ENCODE measurements at places on chromosomes 16 and 17.

- DNase-seq, result no peak
Measured at GRCh38 chr17:32917842-32918241, 10.1 kb upstream of the TMEM98 start.

GRCh38 chr16:67014634-67015312 lies 14.2 kb upstream of the CBFB start:
- no peak for DNase-seq

DNA sequence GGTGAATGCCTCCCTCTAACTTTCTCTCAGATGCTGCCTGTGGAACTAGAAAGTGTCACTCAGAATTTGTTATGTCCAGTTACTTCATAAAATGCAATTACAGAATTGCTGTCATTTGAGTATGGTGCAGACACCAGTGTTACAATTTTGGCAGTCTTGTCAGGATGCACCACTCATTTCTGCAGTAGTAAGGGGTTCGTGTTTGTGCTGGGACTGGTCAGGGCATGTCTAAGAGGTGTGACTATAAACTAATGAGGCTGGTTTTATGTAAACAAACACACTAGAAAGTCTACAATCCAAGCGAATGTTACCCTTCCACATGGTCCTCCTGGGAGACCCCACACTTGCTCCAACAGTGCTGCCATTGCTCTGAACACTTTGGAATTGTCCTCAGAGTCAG lies 206.2 kb downstream of the ANKFN1 start:
- no peak for DNase-seq

DNA sequence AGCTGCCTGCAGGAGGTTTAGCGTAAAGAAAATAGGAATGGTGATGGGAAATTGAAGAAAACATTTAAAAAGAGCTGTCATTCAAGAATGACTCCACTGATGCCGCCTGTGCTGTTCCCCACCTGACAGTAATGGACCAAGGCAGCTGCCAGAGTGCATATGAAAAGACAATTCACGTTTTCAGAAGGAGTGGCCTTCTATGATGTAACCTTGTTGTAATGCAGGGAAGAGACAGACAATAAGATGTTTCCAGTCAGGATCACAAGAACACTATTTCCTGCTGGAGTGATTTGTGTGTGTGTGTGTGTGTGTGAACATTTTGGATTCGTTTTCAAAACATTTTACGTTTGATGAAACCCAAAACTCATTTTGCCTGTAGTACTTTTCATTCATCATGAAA lies 203.7 kb downstream of the LGALS9B start:
- DNase-seq, result no peak

DNA sequence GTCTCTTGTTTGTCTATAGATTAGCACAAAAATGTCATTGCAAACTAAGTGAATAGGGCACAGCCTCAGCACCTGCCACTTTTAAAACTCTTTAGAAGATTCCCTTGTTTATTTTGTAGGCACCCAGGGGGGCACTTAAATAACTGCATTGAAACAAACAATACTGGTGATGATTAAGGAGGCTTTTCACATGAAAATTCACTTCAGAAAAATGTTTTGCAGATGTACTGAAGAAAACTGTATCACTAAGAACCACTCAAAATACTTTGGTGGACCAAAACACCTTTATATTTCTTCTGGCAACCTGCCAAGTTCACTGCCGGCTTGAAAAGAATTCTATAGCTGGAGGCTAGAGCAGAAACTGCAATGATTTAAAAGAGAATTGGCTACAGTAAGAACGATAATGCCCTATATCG lies 281.5 kb downstream of the TOX3 start:
- peak; percentile 83 for DNase-seq

- no peak for DNase-seq
Measured at GRCh38 chr16:69112285-69113129, 7.1 kb downstream of the HAS3 start.

GRCh38 chr17:63361182-63361581 lies 84.9 kb downstream of the CYB561 start:
- no peak for DNase-seq

DNA sequence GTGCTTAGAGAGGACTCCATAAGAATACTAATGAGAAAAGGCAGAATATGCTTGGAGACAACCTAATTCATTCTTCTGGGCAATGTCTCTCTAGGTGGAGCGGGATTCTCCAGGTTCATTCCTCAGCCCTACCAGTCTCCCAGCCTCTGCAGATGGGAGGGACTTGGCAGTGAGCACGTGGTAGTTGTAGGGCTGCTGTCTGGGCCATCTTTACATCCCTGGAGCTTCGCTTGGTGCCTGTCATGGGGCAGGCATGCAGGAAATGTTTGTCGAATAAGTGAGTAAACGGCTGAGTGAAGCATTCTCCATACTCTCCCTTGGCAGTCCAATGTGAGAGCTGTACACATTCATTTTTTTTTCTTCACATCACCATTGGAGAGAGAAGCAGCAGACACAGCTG lies 387.5 kb downstream of the UTP18 start:
- no peak for DNase-seq

- DNase-seq, result no peak
Measured at GRCh38 chr16:57000271-57001025, 11.1 kb downstream of the NLRC5 start.

Data from NCI-H2227 treated with DMSO at 0.1 percent for 48 hours (cell line).